NCI-H1694 (cell line): ENCODE measurements at places on chromosomes 7 and 10.

DNA sequence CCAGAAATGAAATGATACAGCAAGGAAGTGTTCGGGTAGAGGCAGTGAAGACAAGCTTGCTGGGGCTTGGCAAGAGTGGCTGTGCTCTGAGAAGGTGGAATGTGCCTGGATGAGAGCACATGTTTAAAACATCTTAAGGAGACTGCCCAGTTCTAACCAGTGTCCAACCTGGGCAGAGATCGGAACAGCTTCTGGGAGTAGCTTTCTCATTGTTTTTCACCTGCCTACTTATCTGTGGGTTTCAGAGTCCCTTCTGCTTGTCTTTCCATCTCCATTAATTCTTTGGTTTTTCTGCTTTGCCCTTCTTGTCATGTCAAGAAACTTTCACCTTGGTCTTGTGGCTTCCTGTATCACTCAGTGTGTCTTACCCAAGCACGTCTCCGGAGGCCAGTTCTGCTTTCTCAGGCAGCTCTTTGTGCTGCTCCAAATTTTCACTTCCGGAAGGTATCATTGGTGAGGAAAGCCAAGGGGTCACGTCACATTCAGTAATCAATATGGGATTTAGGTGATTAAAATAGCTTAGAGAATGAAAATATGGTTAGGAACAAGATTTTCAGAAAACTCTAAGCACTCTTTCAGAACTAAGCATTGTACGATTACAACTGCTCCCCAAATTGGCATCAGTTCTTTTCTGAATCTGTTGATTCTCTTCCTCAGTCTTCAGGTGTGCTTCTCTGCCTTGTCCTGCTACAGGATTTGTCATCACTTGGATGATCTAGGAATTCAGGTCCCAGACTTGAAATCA lies 5.5 kb upstream of the LAMB4 start:
- no peak for DNase-seq

- no peak for DNase-seq
Measured at GRCh38 chr10:4257939-4258465, 473.0 kb upstream of the KLF6 start.

- DNase-seq: no peak
Measured at GRCh38 chr7:115559877-115560276, 470.7 kb downstream of the TFEC start.

DNA sequence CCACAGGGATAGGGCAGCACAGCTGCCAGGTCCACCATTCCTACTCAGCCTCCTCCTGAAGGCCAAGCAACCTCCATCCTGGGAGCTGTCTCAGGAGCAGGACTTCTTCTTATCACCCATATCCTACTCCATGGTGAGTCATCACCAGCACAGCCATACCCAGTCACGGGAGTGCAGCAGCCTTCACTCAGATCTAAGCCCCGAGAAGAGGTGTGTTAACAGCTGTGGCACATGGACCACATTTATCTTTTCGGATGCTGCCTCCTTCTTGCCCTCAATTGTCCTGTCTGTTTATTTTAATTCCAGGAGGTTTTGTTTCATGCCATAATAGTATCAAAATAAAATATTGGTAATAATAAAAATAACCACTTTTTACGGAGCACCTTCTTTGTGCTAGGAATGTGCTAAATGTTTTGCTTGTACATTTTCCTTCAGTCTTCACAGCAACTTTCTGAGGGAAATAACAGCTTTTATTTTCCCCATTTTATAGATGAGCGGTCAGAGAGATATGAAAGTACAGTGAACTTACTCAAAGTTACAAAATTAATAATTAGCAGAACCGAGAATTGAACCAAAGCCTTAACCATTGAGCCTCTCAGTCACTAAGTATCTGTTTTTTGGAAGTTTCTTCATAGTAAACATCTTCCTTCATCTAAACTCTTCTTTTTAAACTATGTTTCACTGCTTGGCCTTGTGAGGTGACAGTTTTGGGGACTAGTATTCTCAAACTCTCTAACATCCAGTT lies 2.5 kb upstream of the KEL start:
- no peak for DNase-seq

DNA sequence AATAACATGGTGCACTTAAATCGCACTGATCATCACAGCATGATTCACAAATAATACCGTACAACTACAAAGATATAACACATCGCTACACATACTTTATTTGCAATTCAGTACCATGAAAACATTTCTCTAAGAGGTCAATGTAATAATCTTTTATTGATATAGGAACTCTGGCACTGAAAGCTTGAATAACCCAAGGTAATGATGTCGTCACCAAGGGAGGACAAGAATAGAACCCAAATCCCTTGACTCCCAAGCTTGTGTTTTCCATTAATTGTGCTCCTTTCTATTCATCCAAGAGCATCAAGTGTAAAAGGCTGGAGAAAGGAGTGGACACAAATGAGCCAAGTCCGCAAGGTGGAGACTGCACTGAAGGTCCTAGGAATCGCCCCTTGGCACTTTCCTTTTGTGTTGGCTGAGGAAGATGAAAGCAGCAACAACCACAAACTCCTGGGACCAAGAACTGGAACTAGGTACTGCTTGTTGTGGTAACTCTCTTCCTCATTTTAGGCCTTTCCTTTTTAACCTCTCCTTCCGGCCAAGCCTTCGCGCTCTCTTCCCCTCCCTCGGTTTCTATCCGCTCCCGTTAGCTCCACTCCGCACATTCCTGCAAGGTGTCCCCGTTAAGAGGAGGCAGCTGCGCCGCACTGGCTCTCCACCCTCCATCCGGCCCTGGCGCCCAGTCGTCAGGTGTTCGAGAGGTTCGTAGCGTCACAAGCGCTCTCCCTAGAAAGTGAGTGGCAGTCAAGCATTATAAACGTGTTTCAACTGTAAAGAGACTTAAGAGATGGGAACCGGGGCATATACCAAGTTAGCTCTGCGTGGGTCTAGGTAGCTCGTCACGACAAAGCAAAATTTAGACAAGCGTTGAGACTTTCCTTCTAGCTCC lies 1.0 kb upstream of the CBLL1 start:
- DNase-seq: peak; percentile 64
